Fibroblast of upper back skin (primary cell): ENCODE measurements at places on chromosomes 5 and 9.

- DNase-seq = no peak
Measured at GRCh38 chr5:163330723-163331668, 106.4 kb upstream of the CCNG1 start.

GRCh38 chr5:73496984-73497457 is 1.2 kb upstream of the BTF3 start:
- DNase-seq = peak; percentile 79

DNA sequence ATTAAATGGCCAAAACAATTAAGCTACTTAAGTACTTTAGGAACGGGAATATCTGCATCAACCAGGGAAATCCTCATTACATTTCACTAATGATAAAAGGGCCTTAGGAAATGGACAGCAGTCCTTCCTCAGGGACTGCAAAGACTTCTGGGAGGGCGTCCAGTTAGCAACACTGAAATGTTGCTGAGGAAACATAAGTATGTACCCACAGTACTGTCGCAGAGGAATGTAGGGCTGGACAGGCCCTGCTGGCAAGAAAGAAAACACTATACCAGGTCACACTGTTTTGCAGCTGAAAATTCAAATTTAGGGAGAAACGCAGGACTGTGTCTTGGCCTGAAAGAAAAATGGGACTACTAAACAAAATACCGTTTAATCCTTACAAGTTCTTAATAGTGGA is 1.3 kb downstream of the C5orf15 start:
- peak; percentile 15 for DNase-seq

- DNase-seq = peak; percentile 95
Measured at GRCh38 chr5:109863752-109864151, 174.0 kb downstream of the MAN2A1 start.

DNA sequence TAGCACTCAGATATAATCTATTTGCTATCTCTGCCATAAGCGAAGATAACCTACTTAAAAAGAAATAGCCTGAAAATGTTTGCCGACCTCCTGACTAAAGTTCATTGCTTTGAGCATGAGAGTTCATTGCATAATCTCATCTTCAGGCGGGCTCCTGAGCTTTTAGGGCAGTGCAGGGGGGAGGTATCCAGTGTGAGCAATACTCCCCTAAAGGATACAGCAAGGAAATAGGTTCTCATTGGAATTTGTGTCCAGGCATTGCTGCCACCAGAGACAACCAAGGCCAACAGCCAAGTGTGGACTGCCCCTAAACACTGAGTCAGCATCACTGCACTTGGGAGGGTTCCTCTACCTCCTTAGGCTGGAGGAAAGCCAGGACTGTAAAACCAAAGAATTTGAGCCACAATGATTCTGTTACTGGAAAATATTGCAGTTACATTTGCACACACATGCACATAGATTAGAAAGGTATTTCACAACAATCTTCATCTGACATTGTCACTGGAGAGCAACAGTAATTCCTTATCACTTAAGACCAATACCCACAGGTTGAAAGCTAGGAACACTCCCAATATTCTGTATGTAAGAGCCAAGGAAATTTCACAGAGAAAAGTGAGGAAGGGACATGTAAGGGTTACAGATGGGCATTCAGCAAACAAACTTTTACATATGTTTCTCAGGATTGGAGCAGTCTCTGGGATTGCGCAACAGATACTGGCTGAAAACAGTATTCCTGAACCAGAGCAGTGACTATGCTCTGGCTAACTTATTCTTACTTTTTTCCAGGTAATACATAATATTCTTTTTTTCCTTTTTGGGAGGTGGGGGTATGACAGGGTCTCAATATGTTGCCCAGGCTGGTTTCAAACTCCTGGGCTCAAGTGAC is 98.6 kb upstream of the TLE1 start:
- DNase-seq = peak; percentile 99

- DNase-seq = peak; percentile 5
Measured at GRCh38 chr5:75461679-75462078, 49.8 kb downstream of the CERT1 start.

- DNase-seq = no peak
Measured at GRCh38 chr5:151023047-151023615, 2.7 kb downstream of the GPX3 start.

DNA sequence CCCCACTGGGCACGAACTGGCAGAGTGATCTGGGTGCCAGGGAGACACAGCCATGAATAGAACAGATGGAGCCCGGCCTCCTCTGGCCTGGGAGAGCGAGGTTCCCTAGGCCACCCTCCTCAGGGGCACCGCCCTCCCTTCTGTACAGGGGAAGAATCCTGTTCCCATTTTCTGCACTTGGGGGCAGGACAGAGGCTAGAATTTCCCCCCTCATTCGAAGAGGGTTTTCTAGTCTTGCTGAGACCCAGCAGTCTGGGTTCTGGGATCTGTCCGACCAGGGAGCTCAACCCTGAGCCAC is 52.7 kb downstream of the COL5A1 start:
- no peak for DNase-seq

DNA sequence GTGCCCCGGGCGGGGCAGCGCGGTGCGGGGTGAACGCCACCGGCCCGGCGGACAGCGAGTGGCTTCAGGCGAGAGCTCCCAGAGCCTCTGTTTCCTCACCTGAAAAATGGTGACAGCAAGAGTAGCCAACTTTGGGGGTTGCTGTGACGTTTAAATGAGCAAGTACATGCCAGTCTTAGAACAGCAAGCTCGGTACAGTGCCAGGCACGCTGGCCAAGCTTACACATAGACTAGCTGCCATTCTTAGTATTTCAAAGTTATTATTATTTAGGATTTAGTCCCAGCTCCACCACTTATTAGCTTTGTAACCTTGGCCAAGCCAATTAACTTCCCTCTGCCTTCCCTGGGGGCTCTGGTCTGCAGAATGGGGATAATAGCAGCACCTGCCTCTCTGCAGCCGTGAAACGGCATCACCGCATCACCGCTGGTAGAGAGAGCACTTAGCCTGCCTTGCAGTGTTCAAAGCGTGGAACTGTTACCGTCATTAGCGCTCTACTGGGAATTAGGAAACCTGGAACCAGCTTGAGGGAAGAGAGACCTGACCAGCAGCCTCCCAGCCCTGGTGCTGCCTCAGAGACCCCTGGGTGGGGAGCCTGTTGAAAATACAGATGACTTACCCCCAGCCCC is at the start of gene C9orf50:
TSS of gene C9orf50 (minus strand) at position 433 of the 627 bp plus-strand sequence. CDS start 527 bp downstream, outside the sequence.
- no peak for DNase-seq

DNA sequence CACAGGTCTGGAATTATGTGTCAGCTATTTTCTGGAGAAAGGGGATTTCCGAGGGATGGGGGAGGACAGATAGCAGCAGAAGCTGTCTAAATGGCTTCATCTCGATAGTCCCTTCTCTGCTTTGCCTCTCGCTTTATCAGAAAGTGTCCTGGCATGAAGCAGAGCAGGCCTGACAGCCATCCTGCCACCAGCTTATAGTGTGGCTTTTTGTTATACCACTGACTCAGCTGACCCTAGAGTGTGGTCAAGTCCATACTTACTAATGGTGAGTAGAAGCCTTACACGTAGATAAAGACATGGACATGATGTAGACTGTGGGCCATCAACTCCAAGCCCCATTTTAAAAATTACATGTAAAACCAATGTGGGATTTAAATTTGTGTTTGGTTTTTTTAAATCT is 50.0 kb downstream of the RCL1 start:
- DNase-seq = no peak

DNA sequence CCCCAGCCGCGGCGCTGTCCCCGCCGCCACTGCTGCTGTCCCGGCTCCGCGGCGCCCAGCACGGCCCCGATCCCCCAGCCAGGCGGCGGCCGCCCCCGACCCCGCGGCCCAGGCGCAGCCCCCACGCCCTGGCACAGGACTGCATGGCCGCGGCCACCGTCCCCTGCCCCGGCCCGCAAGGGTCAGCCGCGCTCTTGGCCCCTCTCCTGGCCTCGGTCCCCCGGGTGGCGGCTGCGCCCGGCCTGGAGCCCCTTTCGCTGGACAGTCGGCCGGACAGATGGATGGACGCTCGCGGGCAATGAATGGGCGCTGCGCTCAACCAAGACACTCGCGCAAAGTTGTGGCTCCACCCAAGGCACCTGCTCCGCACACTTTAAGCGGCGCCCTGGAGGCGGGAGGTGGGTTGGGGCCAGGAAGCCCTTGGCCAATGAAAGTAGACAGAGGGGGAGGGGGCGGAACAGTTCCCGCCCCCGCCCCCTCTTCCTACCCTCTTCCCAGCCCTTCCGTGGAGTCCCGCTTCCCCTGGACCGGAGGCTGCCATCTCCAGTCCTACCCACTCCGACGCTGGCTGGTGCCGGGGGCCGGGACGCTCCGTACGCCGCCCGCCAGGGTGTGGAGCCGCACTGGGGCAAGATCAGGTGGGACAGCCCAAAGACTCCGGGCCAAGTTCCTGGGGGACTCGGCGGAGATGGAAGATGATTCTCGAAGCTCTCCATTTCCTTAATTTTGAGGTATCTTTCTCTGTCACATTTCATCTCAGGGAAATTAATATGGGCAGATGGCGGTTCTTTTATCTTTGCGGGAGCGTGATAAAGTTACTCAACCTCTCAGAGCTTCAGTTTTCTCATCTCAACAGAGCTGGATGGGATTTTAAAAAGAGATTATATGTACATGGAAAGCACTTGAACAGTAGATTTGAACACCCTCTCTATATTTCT is at the start of gene GLDC:
TSS of gene GLDC (minus strand) at position 375 of the 938 bp plus-strand sequence. CDS start at position 145, 230 bp downstream.
- no peak for DNase-seq

DNA sequence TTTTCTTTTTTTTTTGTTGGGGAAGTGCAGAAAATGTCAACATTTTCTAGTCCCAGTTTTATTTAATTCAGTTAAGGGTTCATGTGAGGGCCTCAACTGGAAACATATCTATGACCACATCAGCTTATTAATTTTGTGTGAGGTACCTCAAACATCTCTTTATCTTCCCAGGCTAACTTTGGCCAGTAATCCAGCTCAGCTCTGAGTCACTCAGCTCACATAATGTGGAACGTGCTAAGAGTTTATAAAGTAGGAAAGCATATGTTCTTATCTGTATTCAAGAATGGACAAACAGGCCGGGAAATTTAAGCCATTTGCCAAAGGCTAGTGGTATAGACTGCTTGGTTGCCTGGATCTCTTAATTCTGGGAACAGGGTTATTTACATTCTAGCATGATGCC is 118.4 kb downstream of the INSYN2B start:
- peak; percentile 80 for DNase-seq

DNA sequence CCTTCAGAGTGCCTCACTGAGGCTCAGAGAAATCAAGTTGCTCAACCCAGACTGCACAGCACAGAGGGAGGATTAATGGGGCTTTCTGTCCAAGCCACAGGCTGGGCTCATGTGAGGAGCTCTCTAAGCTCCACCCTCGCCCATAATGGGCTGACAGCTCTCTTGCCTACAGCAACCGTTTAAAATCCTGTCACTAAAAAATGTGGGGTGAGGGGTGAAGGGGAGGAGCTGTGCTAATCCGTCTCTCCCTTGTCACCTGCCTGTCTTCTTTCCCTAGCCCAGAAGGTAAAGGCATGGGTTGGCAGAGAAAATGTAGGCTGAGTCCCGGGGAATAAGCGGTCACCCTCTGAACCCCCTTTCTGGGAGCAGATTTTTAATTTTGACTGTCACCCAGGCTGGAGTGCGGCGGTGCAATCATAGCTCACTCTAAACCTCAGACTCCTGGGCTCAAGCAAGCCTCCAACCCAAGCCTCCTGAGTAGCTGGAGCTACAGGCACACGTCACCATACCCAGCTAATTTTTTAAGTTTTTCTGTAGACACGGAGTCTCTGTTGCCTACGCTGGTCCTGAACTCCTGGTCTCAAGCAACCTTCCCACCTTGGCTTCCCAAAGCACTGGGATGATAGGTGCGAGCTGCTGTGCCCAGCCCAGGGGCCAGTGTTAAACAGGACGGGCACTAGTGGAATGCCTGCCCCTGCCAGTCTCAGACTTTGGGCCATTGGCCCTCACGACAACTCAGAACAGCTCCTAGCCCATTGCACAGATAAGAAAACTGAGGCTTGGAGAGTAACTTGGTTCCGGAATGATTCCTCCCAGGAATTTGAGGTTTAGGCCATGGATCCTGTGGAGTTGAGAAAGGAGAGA is 89.5 kb downstream of the LMX1B start:
- no peak for DNase-seq

- DNase-seq = no peak
Measured at GRCh38 chr5:177595026-177595585, 3.1 kb downstream of the TMED9 start.
